Activated T-cell treated with anti-CD3 and anti-CD28 coated beads, Interleukin-2, amount 50 U/mL, for 48 hours (primary cell): ENCODE measurements at places on chromosomes 5 and 9.

DNA sequence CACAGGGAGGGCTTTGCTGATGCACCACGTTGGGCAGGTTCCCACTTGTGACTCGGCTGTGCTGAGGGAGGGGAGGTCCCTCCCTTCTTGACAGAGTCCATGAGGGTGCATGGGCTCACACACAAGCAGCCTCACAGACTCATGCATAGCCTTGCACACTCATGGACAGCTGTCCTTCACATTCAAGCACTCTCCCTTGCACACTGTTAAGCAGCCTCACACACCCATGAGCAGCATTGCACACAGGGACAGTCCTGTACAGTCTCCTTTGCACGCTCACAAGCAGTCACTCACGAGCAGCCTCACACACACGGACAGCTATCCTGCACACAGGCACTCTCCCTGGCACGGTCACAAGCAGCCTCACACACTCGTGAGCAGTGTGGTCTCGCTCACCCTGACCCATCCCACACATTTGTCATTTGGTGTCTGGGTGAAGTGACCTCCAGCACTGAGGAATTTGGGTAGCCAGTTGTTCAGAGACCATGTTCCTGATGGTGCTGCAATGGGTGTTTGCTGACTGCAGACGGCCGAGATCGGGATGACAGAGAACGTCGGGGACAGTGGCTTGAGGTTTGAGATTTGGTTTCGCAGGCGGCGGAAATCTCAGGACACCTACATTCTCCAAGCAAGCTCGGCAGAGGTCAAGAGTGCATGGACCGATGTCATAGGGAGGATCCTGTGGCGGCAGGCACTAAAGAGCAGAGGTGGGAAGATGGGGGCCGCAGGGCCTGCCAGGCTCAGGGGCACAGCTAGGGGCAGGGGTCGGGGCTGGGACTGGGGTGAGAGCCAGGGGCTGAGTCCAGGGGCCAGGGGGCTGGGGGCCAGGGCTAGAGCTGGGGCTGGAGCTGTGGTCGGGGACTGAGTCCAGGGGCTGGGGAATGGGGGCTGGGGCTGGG, 17.7 kb upstream of the LRRC14B start:
- no peak for DNase-seq

DNA sequence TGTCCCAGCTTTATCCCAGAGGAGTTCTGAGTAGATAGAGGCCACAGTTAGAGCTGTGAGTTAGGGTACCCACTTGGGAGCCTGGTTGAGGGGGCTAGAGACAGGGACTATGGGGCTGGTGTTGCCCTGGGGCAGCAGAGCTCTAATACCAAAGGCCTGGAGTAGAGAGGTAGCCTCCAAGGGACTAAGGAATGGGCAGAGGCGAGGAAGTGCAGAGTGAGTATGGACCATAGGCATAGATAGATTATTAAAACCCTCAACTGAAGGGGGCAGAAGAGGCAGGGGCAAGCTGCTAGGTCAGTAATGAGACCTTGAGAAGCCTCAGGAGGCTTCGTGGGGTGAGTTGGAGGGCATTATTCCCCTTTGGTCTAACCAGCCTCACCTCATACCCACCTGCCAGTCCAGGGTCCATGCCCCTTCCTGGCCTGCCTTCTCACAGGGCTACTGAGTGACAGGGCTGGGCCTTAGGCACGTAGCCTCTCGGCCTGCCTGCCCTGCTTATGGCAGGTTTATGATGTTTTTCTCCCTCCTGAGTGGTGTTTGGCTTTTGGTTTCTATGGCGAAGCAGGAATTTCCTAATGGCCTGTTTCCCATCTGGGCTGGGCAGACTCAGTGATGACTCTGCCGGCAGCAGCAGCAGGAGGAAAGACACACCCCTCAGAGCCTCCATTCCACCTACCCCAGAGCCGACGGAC, 8.0 kb downstream of the PDLIM4 start:
- no peak for DNase-seq

DNA sequence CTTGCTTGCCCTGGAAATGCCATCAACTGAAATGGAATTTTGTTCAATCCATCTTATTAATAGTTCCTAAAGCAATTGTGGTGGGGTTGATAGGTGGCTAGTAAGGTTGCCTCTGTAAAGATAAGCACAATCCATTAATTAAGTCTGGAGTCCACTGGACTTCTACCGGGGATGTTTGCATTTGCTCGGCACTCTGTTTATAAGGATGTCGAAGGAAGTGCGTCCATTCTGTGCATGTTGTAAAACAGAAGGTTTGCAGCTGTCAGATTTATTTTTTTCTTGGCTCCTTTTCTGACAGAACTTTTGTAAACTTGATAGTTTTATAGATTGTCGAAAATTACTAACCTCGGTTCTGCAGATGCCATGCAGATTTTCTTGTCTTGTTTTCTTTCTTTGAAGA, 12.8 kb upstream of the TNFAIP8 start:
- DNase-seq, result no peak

GRCh38 chr9:75889977-75890471, 449 bp upstream of the PCSK5 start:
- no peak for DNase-seq

DNA sequence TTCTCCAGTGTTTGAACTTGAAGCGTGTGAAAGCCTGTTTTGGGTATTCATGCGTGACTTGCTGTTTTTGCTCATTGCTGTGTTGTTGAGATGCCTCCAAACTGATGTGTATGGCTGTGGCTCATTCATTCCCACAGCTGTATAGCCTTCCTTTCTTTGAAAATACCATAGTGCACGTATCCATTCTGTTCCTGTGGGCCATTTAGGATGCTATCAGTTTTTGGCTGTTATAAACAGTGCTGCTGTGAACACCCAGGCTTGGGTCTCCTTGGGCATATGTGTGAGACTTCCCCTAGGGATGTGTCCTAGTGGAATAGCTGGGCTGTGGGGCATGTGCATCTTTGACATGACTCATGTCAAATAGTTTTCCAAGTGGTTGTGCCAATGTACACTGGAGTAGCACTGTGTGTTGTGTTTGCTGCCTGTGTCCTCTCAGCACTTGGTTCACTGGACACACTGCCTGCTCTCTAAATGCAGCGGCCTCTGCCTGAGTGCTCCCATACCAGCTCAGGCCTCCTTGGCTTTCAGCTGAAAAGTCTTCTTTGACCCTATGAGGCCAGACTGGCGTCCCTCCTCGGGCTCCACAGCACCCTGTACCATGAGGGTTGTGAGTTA, 102.6 kb upstream of the TBC1D2 start:
- DNase-seq, result no peak

GRCh38 chr9:115291841-115292240, 173.9 kb upstream of the TNC start:
- no peak for DNase-seq

DNA sequence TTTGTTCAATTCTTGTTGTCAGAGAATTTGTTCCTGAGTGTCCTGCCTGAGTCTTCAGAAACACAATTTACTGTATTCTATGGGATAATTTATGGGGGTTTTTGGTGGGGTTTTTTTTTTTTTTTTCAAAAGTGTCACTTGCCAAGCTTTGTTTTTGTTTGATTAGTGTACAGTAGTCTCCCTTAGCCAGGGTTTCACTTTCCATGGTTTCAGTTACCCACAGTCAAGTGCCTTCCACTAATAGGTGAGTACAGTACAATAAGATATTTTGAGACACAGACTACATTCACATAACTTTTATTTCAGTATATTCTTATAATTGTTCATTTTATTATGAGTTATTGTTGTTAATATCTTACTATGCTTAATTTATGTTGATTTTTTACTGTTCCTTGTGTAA, 25.0 kb upstream of the AUH start:
- DNase-seq, result no peak

DNA sequence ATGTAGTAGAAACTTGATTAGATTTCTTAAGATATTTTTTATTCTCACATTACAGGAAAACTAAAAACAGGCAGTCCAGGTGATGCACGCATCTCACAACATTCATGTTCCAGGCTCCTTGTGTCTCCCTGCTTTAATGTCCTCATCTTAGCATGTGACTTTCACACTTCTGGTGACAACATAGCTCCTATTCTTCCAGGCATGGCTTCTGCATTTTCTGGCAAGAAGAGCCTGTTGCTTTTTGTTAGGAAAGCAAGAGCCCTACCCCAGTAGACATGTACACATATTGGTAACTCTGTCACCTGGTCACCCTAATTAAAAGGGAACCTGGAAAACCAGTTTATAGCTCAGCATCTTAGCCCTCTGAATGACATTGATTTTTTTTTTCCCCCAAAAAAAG, 92.5 kb downstream of the PPIC start:
- DNase-seq, result no peak
